Activated T-helper 17 cell treated with anti-CD3 and anti-CD28 coated beads, Interleukin-2, amount 50 U/mL, for 72 hours (primary cell): ENCODE measurements at places on chromosomes 5 and 9. TPM values are rescaled to one million over a fixed set of nuclear protein-coding genes. Genes with fewer than 3 reads are reported as not detected.

- peak; percentile 57 for ATAC-seq
Observed at GRCh38 chr5:35838370-35839042, 18.2 kb upstream of the IL7R start.

DNA sequence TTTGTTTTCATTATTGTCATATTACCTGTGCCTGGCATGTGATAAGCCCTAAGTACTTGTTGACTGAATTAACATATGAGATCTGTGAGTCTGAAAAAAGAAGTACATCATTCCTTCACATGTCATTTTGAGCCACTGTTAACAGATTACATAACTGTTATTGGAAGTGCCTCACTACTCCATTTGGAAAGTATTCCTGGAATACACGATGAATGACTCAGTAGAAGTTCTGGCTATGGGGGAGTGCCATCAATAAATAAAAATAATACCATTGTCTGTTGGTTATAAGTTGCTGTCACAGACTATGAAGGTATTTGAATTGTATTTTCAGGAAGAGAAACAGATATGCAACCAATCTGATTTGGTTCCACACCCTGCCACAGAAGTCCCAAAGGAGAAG is 12.9 kb downstream of the NIPSNAP3B start:
- no peak for ATAC-seq

- ATAC-seq = no peak
Observed at GRCh38 chr9:77427256-77427927, 220.7 kb downstream of the GNA14 start.

- ATAC-seq = no peak
Observed at GRCh38 chr5:40052808-40053207, 626.9 kb upstream of the PTGER4 start.

GRCh38 chr9:113475031-113475430 is 11.5 kb downstream of the RGS3 start:
- no peak for ATAC-seq

GRCh38 chr5:177437623-177438022 is 9.0 kb upstream of the PRR7 start:
- ATAC-seq = no peak

GRCh38 chr5:150349681-150350275 is 7.7 kb upstream of the TCOF1 start:
- no peak for ATAC-seq

DNA sequence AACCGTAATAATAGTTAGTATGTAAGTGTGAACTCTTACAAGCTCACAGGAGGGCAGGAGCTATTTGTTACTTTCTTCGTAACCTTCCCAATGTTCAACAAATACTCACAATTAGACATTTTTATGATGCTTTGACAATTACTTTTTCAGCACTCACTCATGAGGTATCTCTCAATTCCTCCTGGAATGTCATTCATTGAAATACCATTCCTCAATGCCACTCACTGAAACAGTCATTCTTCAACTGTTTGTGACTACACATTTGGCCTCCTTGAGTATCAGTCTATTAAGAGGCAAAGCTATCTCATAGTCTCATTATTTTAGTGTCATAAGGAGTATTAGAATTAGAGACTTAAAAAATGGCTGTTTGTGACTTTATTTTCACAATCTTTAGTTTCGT is 734.1 kb upstream of the DMAC1 start:
- ATAC-seq = no peak

DNA sequence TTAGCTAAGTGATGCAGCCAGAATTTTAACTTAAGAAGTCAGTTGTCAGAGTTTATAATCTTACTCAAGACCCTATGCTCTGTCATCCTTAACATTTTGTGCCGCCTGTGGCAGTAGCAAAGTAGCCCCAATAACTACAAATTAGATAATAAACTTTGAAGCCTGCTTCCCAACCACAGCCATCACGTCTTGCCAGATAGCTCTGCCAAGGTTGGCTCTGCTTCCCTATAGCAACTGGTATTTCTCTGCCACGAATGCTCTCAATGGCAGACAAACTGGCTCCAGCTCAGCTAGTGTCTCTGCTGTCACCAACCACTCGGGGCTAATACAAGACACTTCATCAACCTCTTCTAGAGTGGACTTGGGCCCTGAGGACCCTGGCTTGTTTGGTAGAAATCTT is 576.1 kb downstream of the CDH12 start:
- ATAC-seq = no peak

- no peak for ATAC-seq
Observed at GRCh38 chr5:51326844-51327243, 56.4 kb upstream of the ISL1 start.

- ATAC-seq = no peak
Observed at GRCh38 chr5:110021251-110021650, 331.5 kb downstream of the MAN2A1 start.

- ATAC-seq = no peak
Observed at GRCh38 chr5:6487081-6487480, 38.4 kb downstream of the UBE2QL1 start.

GRCh38 chr5:119512277-119512676 is 60.0 kb downstream of the HSD17B4 start:
- ATAC-seq = no peak

DNA sequence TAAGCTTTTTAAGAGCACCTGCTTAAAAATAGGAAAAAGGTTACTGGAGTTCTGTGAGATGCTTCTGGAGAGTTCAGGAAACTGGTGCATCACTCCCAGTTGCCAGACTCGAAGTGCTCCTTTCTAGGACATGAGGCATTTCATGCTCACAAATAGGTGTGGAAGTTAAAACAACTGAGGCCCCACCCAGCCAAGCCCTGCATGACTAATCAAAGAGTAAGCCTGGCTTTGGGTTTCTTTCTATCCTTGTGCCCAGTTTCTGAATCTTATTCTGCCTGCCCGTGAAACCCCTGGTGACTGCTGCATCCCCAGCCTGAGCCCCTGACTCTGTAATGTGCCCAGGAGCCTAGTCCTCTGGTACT is 7.7 kb downstream of the SPINK9 start:
- ATAC-seq = no peak

GRCh38 chr5:96957254-96958049 is 21.6 kb downstream of the LNPEP start:
- peak; percentile 94 for ATAC-seq

GRCh38 chr5:168282120-168282519 is 9.3 kb upstream of the WWC1 start:
- no peak for ATAC-seq

DNA sequence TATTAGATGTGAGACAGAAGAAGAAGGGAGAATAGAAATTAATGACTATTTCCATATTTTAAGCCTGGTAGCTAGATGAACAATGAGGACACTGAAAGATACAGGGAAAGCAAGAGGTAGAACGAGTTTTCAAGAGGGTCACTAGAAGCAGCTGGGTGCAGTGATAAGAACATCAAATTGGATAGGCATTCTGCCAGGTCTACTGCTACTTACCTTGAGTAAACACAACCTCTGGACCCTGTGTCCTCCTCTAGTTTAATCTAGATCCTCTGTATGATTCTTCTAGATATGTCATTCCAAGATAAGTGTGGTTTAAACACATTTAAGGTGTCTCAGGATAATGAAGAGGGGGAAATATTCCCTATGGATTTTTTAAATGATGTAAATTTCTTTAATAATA is 31.2 kb downstream of the OTP start:
- ATAC-seq = no peak

- no peak for ATAC-seq
Observed at GRCh38 chr9:98869078-98869745, 61.7 kb downstream of the GALNT12 start.

DNA sequence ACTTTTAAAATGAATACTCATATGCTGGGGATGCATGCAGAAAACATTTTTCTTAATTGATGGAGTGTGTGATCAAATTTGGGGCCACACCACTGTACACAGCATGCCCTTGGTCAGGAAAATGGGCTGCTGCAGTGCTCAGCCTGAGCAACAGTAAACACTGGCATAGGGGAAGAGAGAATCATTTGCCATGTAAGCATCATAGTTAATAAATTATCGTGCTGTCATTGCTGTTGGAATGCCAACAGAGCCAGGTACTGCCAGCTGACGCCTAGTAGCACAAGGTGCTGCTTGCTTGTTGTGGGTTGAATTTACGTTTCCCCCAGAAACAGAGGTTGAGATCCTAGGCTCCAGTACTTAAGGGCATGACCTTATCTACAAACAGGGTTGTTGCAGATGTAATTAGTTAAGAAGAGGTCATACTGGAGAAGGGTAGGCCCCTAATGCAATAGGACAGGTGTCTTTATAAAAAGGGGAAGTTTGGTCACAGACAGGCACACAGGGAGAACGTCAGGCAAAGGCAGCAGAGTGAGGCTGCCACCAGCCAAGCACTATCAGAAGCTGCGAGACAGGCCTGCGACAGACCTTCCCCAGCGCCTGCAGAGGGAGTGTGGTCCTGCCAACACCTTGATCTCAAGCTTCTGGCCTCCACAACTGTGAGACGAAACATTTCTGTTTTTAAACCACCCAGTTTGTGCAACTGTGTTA is 25.3 kb downstream of the DAP start:
- ATAC-seq = no peak

DNA sequence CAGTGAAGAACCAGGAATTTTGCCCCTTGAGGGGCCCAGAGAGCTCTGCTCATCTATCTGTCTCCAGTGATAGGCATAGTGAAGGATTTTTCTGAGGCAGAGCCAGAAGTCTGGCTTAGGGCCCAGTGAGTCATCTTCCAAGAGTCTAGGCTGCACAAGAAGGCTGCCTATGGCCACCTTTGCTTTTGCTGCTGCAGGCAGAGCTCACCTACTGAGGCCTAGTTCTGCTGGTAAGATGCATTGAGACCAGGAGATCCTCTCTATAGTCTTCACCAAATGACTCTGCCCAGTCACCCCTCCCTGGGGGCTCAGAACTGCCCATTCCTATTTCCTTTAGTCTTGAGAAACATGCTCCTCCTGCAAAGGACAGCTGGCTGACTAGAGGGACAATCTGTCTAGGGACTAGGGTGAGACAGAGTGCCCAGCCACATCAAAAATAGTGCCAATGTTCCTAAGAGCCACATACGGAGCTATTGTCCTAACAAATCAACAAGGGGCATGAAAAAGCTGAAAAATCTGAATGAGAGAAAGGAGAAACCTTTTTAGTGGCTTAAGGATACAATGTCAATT is 40.3 kb upstream of the CDKN2AIPNL start:
- ATAC-seq = no peak

GRCh38 chr5:36720688-36721087 is 114.3 kb downstream of the SLC1A3 start:
- ATAC-seq = no peak

- no peak for ATAC-seq
Observed at GRCh38 chr5:84197538-84197937, 187.1 kb downstream of the EDIL3 start.

DNA sequence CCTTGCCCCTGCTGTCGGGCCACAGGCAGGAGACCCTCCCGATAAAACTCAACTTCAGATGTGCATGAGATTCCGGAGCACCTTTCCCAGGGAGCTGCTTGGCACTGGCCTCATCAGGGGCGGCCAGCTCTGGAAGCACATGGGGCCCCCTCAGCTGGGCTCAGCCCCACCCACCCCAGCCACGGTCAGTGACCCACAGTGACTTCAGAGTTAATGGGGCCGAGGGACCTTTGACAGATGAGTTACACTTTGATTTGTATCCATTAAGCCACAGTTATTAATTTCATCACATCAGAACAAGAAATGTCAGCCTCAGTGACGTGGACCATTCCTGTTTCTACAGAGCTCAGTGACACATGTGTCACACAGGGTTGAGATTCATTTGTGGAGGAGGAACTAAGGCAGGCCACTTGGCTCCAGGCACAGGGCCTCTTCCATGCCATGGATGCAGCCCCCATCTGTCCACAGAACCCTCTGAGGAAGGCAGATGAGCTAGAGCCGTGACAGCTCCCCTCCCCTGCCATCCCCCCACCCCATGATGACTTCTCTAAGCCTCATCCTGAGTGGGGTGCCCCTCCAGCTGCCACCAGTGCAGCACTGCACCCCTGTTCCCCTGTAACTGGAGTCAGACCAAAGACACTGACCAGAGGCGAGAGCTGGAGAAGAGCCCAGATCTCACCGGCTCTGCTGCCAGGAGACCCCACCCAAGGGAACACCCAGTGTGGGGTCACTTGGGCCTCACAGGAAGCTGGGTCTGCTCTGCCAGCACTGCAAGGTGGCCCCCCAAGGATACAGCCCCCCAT is 69.4 kb upstream of the ADAMTS2 start:
- ATAC-seq = no peak

- no peak for ATAC-seq
Observed at GRCh38 chr5:123033157-123033671, 3.3 kb downstream of the PPIC start.

GRCh38 chr9:93677641-93678136 is 101.3 kb downstream of the PHF2 start:
- ATAC-seq = no peak

IL33 gene
- not detected for total RNA-seq

ARL14EPL gene
- not detected for total RNA-seq

FLT4 gene
- 0.34 TPM for total RNA-seq

WNT8A gene
- not detected for total RNA-seq

TNC gene
- total RNA-seq = not detected

SURF6 gene
- total RNA-seq = 26.3 TPM

NIM1K gene
- total RNA-seq = 4.3 TPM

ZNF483 gene
- total RNA-seq = 7.0 TPM

KIF4B gene
- total RNA-seq = not detected

LRRC26 gene
- not detected for total RNA-seq

CEL gene
- total RNA-seq = 4.2 TPM

IGFBPL1 gene
- not detected for total RNA-seq

CORO2A gene
- 9.9 TPM for total RNA-seq
